ENCODE measurements at places on chromosomes 6 and 20.

DNA sequence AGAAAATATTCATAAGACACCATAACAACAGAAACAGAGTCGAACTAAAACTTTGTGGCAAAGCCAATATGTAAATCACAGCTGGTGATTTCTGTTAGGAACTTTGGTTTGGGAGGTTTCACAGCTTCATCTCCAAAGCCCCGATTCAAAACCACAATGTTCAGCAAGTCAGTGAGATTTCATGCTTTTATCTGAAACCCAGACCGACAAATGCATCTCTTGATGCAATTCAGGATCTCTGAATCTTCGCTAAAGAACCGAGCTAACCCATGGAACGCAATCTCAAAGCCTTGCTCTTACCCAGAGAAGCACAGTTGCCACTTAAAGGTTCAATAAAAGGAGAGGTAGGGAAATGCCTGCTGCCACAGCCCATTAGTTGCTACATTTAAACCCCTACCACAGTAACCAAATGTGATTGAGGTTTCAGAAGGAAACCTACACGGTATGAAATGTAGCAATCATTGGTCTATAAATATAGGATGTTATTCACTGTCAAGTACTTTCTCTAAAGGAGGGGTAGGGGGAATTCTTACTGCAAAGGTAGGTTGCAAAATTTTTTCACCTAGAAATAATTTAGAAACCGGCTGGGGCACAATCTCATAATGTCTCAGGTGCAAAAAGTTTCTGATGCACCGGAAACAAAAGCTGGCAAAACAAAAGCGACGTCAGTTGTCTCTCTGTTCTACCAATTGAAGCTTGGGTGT, 381.0 kb upstream of the ARID1B start:
- DNase-seq = no peak

GRCh38 chr6:24836109-24836508, 37.4 kb upstream of the ARMH2 start:
- DNase-seq = no peak

- no peak for DNase-seq
Observed at GRCh38 chr6:131635384-131636340, 1.4 kb upstream of the ENPP3 start.

DNA sequence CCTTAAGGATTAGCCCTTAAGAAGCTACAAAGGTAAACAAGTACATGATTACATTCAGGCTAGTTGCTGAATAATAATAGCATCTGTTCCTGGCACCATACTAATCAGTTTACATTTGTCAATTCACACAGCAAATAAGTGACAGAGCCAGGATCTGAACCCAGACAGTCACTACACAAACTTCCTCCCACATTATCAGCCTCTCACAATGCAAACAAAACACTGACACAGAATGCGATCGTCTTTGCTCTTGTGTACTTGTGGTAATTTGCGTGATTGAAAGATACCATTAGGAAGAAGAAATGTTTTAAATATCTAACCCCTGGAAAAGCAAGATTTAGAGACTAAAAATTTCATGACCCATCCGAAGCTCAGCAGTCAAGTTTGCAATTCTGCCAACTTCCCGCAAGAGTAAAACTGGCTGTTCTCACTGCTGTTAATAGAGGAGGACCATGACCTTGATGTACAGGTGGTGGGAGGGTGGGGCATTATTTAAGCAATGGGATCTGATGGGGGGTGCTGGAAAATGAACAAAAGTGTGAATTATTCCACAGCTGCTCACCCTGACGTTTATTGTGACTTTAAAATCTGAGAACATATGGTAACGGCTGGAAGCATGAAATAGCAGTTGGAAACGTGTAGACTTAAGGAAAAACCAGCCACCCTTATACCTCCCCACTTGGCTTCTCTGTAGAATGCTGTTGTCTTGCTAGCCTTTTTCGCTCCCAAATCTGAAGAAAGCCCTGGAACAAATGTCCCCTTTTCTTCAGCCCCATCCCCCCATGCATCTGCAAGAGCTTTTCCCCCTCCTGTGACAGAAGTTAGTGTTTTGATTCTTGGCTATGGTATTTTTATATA, 95.3 kb upstream of the ARMC2 start:
- no peak for DNase-seq

DNA sequence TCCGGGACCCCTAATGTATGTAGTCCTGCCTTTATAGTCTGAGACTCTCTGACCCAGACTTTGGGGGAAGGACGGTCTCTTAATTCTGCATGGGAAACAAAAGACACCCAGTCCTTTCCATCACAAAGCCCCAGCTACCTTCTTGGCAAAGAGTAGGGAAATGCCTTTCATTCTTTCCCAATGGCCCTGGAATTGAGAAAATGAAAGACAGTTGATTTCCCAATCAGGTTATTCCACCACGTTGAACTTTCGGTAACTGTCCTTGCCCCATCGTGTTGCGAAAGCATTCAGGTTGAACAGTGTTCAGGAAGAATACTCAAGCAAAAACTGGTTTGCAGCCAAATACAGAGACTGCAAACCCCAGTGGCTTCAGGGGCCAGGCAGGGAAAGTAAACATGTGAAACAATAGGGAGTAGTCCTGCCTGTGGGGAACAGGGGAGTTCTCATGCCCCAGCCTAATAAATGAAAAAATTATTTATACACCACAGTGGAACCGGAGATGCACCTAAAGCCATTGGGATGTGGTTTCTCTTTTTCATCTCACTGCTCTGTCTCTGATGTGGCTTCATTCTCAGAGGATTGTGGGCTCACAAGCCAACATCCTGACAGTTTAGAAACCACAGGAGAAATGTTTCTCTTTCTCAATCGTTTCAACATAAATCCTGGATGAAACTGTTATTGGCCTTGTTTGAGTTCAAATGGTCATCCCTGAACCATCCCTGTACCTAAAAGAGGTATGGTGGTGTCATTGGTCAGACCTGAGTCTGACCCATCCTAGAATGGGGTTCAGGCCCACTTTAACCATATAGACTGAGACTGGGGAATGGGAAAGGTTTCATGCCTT, 44.2 kb upstream of the SLC9A8 start:
- no peak for DNase-seq

DNA sequence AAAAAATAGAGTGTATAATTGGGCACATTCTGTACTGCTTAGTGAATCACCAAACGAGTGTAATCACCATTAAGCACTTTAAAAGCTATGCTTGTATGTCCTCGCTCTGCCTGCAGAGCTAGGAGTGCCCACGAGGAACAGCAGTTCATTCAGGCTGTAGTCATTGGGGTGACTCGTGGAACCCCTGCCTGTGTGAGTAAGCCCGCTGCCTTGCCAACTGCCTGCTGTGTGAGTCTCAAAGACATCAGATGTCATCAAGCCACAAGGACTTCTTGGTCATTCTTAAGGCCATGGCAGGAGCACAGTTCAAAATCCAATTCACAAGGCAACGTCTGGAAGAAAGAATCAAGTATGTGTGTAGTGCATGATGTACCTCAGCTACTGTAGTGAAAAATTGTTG, 60.4 kb downstream of the FOXO3 start:
- DNase-seq = no peak

- no peak for DNase-seq
Observed at GRCh38 chr6:6125495-6125894, 118.8 kb upstream of the NRN1 start.

DNA sequence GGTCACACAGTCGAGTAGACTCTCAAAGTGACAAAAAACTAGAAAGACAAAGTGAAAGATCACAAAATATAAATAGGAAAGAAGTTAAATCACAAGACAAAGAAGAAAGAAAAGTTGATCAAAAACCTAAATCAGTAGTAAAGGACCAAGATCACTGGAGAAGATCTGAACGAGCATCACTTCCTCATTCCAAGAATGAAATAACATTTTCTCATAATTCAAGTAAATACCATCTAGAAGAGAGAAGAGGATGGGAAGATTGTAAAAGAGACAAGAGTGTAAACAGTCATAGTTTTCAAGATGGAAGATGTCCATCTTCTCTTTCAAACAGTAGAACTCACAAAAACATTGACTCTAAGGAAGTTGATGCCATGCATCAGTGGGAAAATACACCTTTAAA, 31.6 kb upstream of the GJA10 start:
- no peak for DNase-seq

DNA sequence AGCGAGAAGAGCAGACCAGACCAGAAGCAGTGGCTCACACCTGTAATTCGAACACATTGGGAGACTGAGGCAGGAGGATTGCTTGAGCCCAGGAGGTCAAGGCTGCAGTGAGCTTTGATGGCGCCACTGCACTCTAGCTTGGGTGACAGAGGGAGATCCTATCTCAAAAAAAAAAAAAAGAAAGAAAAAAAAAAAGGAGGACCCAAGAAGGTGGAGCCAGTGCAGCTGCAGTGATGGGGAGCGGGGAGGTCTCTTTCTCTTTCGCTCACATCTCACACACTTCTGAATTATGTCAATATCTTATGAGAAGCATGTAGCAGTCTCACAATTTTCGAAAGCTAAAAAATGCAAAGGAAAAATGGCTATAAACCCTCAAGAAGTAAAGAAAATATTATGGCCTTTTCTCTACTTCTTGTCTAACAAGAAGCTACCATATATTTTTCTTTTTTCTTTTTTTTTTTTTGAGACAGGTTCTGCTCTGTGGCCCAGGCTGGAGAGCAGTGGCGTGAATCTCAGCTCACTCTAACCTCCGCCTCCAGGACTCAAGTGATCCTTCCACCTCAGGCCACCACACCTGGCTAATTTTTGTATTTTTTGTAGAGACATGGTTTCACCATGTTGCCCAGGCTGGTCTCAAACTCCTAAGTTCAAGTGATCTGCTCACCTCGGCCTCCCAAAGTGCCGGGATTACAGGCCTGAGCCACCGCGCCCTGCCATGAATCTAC, 3.8 kb upstream of the SPO11 start:
- no peak for DNase-seq

DNA sequence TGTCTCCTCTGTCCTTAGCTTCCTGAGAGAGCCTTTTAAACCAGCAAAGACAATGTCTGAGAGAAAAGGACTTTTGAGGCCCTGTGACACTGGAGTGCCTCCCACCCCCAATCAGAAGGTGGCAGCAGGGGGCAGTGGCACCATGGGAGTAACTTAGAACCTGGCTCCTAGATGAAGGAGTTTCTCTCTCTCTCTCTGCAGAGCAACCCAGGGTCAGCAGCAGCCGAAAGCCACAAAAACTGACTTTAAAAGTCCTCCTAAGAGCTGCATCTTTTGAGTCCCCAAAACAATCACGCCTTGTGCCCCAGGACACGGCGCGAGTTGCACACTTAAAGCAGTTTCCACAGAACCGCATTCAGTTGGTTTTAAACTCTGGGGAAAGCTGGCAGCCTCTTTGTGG, 5.3 kb upstream of the TCP11 start:
- DNase-seq = peak; percentile 15

- DNase-seq = no peak
Observed at GRCh38 chr6:157406661-157407060, 25.7 kb downstream of the ZDHHC14 start.

DNA sequence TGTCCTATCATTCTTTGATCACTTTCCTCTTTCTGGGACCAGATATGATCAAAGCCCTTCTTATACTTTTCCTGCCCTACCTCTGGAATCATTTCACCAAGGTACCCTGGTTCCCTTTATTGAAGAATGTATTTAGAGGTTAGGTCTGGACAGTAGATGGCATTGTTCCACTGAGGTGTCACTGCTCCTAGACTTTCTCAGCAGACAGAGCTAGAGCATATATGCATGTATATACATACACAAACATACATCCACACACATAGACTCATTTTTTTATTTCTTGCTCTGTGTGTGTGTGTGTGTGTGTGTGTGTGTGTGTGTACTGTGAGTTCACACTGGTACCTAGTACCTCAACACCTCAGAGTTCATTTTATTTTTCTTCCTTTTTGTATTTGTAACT, 40.9 kb downstream of the PTPRA start:
- no peak for DNase-seq

DNA sequence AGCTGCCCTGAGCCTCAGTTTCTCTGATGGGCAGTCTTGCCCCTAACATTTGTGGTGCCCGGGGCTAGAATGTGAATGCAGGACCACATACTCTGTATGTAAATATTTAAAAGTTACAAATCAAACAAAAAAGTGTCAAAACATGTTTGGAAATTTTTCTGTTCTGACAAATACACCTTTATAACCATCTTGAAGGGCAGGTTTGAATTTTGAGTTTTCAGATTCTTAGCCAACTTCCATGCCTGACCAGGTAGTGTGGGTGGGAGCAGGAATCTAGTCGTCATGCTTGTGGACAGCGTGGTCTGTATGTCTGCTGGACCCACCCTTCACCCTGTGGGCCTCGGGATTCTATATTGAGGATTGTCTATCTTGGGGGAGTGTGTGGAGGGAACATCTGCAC, 325.1 kb downstream of the SOX4 start:
- no peak for DNase-seq

DNA sequence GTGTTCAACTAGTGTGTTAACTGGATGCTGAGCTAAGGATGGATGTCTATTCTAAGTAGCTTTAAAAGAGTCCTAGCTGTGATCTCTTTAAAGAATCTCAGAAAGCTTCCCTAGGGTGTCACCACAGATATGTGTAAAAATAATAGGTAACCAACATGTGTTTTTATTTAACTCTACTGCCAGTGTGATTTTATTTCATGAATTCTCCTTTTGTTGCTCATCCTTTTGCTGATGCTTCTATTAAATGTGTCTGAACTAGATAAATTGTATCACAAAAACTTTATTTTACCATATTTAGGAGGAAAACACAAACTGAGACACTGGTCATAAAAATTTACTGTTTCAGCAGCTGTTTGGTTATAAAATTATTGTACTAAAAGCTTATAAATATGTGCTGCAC, 809.4 kb upstream of the CITED2 start:
- no peak for DNase-seq

DNA sequence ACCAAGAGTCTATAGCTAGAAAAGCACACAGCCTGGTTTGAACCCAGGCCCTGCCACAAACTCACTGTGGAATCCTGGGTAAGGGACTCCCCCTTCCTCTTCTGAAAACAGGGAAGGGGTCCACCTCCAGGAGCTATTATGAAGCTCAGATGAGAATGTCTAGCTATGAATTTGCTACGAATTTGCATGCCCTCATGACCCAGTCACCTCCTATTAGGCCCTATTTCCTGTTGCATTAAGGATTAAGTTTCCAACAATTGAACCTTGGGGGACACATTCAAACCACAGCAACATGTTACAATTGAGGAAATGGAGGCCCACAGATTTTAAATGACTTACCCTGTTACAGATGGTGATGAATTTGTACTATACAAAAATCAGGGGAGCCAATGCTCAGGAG, 46.2 kb downstream of the PREX1 start:
- DNase-seq = no peak

- DNase-seq = no peak
Observed at GRCh38 chr20:52349806-52350205, 158.2 kb upstream of the ZFP64 start.

DNA sequence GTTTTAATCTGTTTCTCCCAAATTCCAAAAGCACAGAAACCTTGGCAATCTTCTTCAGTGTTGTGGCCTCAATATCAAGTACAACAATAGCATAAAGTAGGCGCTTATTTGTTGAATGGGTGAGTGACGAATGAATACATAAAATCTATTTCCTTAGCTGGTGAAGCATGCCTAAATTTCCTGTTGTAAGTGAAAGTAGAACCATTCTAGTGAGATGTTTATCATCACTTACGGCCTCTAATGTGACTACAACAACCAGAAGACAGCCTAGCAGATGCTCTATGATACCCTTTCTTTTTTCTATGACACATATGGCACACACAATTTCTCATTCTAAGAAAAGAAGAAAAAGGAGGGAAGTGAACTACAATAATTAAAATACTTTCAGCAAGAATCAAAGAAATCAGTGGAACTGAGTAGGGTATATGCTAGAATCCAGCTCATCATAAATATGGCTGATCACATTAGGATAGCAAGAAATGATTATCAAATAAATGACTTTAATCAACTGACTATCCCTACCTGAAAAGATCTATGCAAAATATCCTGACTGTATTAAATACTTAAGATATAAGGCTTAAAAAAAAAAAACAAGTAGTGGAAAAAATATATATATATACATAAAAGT, 67.4 kb downstream of the BTBD9 start:
- DNase-seq = no peak

- no peak for DNase-seq
Observed at GRCh38 chr20:19506021-19506420, 252.0 kb upstream of the RIN2 start.
